ENCODE measurements at places on chromosomes 4 and X.

- DNase-seq = no peak
These were observed 6.4 kb downstream of the NR3C2 start for GRCh38 chr4:148435654-148436406.

GRCh38 chr4:125975861-125976397 lies 661.2 kb downstream of the FAT4 start:
- DNase-seq = no peak

DNA sequence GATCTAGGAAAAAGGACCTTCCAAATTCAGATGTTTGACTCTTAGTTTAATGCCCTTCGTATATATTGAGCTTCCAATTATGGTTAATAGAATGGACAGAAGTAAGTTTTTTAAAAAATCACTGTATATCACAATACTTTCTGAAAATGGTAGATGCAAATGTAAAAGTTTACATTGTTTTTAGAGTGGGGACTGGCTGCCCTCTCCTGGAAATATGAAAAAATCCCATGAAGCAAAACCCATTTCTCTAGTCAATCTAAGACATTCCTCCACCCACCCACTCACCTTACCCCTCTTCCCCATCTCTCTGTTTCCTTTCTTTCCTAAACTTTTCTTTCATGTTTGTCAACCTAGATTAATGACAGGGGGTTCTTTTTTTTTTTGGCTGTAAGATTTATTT lies 134.5 kb downstream of the ARHGAP6 start:
- no peak for DNase-seq

DNA sequence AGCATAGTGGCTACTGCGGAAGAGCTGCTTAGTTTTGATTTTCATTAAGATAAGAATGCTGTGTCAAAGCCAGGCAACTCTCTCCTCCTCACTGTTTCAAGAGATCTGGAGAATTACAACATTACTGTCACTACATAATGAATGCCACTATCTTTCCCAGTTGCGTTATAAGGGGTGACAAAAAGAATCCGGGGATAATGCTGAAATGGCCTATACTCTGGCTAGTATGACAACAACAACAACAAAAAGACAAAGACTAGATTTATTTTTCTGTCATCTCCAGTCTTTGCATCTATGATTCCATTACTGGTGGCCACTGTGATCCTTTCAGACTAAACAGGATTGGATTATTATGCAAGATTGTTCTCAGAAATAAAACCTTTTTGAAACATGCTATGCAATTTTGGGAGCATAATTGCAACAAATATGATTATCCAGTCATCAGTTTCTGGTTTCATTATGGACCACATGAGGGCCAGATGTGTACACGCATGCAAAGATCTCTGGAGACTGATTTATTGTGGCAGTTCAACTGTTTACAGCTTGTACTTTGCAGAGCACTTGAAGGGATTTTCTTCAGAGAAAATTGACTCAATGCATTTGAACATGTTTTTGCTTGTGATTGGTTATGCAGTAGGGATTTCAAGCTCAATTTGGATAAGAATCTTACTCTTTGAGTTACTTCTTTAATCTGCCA lies 31.1 kb upstream of the SPANXB1 start:
- DNase-seq = no peak

- DNase-seq = no peak
These were observed 217.3 kb upstream of the TAPT1 start for GRCh38 chr4:16443504-16444088.

DNA sequence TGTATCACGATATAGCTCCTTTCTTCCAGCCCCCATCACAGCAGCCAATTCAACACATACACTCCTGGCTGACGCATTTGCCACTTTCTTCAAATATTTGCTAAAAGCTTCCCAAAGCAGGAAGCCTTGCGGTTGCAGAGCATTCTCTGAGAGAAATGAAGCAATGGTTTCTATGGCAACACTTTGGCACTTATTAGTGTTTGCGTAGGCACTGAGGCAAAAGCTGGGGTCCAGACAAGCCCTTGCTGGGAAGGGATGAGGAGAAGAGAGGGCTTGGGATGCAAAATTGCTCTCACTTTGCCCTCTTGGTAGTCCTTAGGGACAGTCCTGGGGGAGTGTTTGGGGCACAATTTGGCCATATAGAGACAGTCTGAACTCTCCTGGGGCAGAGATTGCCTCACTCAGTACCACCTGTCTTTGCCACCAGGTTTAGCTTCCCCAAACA lies 55.0 kb upstream of the PAK3 start:
- no peak for DNase-seq

- DNase-seq = no peak
These were observed 23.7 kb upstream of the CLDN34 start for GRCh38 chrX:9943420-9943819.

- DNase-seq = no peak
These were observed 85.7 kb upstream of the ITM2A start for GRCh38 chrX:79452881-79453280.

- DNase-seq = no peak
These were observed 71.4 kb downstream of the TSC22D3 start for GRCh38 chrX:107704181-107704580.

- DNase-seq = no peak
These were observed 88.8 kb upstream of the HPRT1 start for GRCh38 chrX:134371133-134371532.

GRCh38 chr4:36286481-36286871 lies 5.1 kb downstream of the DTHD1 start:
- no peak for DNase-seq

DNA sequence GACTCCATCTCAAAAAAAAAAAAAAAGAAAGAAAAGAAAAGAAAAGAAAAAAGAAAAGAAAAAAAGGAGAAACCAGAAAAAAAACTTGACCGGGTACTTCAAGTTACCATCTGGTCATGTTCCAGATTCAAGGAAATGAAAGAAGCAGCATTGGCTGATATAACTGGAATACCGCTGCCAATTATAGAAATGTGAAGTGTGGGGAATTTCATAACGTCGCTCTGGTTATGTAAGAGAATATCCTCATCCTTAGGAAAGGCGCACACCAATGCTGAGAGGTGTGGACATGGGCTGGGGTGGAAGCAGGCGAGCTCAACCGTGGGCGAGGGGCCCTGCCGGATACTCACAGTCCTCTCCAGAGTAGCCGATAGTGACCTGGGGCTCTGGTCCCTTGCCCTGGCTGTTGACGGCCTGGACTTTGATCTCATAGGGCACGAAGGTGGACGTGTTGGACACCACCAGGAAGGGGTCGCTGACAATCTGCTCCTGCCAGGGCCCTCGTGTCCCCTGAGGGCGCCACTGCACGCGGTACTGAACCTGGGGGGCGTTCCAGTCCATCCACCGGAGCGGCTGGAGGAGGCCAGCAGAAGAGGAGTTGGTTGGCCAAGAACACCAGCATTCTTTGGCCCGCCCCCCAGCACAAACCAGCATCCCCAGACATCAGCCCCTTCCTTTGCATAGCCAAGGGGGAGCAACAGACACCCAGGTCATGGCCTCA lies 19.5 kb downstream of the L1CAM start:
- no peak for DNase-seq

DNA sequence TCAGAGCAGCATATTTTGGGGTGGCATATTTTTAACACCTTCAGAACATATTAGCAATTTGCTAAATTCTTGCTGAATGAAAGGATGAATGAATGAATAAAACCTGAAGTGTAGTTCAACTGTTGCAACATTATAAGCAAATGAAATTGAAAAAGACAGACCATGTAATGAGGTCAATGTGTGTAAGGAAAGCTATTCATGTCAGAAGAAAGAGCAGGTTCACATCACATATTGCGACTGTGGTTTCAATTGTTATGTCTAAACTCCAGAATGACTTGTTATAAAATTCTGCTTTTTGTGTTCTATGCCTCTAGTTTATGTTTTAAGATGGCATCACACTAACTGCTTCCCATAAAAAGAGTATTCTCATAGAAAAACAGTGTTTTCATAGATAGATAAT lies 32.9 kb upstream of the DSPP start:
- no peak for DNase-seq

GRCh38 chr4:22754116-22754515 lies 61.4 kb downstream of the GBA3 start:
- DNase-seq = no peak

DNA sequence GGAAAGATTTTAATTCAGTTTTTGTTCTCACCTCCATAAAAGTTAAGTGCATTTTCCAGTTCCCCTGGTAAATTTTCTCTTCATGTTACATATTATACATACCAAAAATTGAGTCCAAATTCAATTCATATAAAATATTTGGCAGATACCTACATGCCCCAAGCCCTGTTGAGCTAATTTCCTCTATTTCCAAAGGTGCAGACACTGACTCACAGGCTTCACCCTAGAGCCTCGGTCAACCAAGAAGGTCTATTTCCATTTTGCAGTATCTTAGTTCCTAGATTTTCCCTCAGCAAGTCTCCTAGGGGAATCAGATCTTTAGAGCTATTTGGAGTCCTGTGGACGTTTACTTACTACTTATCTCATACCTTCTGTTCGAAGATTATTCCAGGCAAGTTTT lies 174.4 kb downstream of the TSPAN5 start:
- no peak for DNase-seq

- DNase-seq = no peak
These were observed 36.8 kb upstream of the TMEM184C start for GRCh38 chr4:147580396-147580795.

- no peak for DNase-seq
These were observed 47.4 kb downstream of the WWC2 start for GRCh38 chr4:183146478-183146877.

DNA sequence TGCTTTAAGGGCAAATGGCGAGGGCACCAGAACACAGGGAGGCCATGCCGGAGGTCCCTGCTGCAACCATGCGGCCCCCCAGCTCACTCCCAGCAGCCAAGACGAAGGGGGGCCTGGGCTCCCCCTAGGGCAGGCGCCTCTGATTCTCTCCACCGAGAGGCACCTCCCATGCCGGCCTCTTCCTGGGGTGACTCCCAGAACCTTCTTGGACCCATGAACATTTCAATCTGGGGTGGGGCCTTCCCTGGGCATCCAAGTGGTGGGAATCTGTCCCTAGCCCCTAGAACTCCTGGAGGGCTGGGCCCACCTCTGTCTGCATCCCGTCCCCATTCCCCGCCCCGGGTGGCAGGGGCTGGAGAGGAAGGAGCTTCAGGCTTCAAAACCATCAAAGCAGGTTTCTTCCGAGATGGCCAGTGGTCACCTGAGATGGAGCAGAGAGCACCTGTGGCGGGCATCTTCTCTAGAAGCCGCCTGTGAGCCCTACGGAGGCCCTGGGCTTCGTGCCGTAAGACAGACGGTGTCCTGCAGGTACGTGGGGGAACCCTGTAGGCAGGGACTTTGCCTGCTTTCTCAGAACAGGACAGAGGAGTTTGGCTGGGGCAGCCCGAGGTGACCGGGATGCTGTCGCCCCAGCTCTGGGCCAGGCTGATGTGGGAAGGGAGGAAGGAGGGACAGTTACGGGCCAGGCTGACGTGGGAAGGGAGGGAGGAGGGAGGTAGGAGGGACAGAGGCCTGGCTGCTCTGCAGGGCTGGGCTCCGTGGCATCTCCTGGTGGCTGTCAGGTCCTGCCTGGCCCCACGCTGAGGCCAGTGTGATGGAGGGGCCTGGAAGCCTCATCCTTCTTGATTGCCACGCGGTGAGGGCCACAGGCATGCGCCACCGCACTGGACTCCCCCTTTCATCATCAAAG lies 6.8 kb upstream of the SLC25A6 start:
- DNase-seq = no peak

DNA sequence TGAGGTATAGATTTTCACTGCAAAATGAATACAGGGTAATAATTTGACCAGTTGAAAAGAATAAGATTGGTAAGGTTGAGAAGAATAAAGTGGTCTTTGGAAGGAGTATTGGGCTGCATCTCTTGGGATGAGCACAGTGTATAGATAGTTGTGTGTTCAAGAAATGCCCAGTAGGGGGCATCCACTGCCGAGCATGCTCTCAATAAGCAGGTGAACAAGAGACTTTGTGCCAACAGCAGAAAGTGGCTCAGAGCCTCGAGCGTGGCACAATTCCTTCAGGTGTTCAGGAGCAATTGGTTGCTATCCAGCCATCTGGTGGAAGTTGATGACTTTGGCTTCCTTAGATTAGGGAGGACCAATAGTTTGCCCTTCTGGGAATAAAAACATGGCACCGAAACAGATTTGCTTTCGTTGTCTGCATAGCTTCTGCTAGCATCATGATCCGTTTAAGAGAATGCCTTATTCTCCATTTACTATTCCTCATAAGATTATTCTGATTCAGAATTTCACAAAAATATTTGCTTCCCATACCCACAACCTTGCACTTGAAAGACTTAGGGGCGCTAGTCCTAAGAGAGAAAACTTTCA lies 258.1 kb upstream of the NEIL3 start:
- DNase-seq = no peak

DNA sequence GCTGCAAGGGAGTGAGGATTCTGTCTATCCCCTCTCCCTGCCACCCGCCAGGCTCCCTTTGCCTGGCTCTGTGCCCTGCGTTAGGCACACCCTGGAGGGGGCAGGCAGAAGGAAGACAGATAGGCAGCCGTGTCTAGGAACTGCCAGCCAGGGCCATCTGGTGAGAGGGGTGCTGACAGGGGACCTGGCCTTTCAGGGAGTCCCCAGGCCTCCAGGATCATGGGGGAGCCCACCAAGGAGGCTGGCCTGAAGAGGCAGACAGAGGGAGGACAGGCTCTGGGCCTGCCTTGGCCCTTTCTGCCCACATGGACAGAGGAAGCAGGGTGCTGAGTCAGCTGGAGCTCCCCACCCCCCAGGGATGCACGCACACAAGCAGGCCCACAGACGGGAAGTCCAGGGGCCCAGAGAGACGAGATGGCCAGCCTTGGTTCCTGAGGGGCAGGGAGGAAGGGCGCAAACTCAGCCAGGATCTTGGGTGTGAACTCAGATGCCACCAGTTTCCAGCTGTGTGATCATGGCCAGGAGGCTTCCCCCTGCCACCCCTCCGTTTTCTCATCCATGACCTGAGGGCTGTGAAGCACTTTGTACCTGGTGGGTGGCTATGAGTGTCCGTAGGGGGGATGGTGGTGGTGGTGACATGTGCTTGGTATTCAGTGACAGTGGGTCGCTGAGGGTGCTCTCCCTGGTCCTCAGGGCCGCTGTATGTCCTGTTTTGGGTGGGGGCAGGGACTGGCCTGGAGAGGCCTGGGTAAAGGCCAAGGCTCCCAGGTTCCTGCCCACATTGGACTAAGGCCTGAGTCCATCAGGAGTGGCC lies 1.8 kb downstream of the SH3BP2 start:
- DNase-seq = no peak

- DNase-seq = no peak
These were observed 17.4 kb downstream of the RTL5 start for GRCh38 chrX:72114306-72114705.

GRCh38 chr4:121148000-121148399 lies 16.1 kb downstream of the TNIP3 start:
- DNase-seq = no peak

GRCh38 chr4:77155631-77156452 lies 1.2 kb upstream of the CCNG2 start:
- DNase-seq = no peak

- no peak for DNase-seq
These were observed 116.3 kb downstream of the EFNB1 start for GRCh38 chrX:68945081-68945602.

GRCh38 chr4:6020613-6021012 lies 2.4 kb upstream of the C4orf50 start:
- DNase-seq = no peak
